Tibial artery (tissue), 4 donors: ENCODE measurements at places on chromosomes 7 and 10.
A peak's percentile ranks its signal among the peaks of the same experiment; 100 is the strongest.

DNA sequence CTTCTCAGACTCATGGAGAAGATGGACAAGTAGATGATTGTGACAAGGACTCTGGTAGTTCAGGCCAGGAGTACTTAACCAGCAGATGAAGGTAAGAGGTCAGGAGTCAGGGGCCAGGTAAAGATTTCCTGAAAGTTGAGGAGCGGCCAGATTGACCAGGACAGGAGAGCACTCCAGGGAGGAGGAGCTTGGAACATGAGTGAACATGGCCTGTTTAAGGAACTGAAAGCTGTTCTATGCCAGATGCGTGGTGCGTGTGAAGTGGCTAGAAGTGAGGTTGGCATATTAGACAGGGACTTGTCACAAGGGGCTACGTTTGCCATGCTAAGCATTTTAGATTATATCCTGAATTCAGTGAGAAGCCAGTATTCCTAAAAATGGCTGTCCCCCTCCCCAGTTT is 157.2 kb downstream of the WNT2 start:
- H3K4me1 ChIP-seq = no peaks in the 10 kb centered on the region
- no peak overlapping the region for H3K27ac ChIP-seq
- no peaks in the 10 kb centered on the region for H3K27me3 ChIP-seq
- no peak for DNase-seq

DNA sequence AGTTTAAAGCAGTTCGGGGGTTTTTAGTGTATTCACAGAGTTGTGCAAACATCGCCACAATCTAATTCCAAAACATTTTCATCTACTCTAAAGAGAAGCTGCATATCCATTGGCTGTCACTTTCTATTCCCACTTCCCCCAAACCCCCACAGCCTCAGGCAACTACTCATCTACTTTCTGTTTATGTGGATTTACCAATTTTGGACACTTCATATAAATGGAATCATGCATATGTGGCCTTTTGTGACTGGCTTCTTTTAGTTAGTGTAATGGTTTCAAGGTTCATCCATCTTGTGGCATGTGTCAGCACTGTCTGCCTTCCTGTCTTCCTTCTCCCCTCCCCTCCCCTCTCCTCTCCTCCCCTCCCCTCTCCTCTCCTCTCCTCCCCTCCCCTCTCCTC is 78.5 kb upstream of the FZD1 start:
- H3K36me3 ChIP-seq = no peaks in the 10 kb centered on the region
- H3K27ac ChIP-seq = no peak overlapping the region
- H3K27me3 ChIP-seq = no peaks in the 10 kb centered on the region
- no peak overlapping the region for H3K4me3 ChIP-seq
- H3K4me1 ChIP-seq = no peaks in the 10 kb centered on the region

- DNase-seq = no peak
- H3K36me3 ChIP-seq = no peaks in the 10 kb centered on the region
- peak overlapping the region; percentile 35 for H3K4me3 ChIP-seq
- H3K27ac ChIP-seq = no peak overlapping the region
- peaks cover 42% of the 10 kb centered on the region for H3K27me3 ChIP-seq
- H3K4me1 ChIP-seq = no peaks in the 10 kb centered on the region
Measured at GRCh38 chr7:98399890-98400541, 874 bp downstream of the BAIAP2L1 start.

DNA sequence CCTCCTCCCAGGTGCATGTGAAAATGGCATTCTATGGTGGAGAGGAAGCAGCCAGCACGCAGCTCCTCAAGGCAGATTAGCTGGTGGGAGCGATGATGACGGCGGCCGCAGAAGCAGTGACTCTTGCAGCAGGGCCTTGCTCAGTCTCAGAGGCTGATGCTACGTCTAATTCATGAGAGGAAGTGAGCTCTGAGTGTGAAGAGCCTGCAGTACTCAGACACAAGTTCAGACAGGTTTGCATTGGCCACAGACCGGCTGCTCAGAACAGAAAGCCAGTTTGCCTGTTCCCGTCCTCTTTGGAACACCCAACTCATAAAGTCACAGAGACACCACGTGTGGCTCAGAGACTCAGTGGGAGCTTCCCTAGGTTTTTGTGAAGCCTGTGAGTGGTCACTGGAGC is 136.5 kb downstream of the ADARB2 start:
- no peaks in the 10 kb centered on the region for H3K27me3 ChIP-seq
- no peaks in the 10 kb centered on the region for H3K4me1 ChIP-seq
- DNase-seq = no peak
- no peaks in the 10 kb centered on the region for H3K36me3 ChIP-seq
- no peak overlapping the region for H3K27ac ChIP-seq

DNA sequence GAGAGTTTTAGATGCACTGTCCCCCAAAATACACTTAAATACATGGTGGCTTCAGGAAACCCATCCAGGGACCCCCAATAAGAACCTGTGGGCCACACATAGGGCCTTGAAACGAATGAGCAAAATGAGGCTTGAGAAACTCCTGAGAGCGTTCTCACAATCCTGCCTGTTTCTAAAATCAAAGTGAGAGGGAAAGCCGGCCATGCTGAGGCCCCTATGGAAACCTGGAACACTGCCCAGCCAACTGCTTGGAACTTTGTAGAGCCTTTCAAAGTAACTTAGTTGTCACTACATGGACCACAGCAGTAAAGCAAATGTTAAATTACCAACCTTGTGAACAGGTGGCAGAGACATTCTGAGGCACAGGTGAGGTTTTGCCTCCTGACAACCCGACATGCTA is 13.4 kb downstream of the SGMS1 start:
- H3K36me3 ChIP-seq = no peaks in the 10 kb centered on the region
- no peaks in the 10 kb centered on the region for H3K27me3 ChIP-seq
- H3K4me3 ChIP-seq = no peak overlapping the region
- H3K27ac ChIP-seq = no peak overlapping the region
- peaks cover 45% of the 10 kb centered on the region for H3K4me1 ChIP-seq

GRCh38 chr10:59435707-59436106 is 73.4 kb upstream of the FAM13C start:
- no peak for DNase-seq
- no peak overlapping the region for H3K4me3 ChIP-seq
- H3K36me3 ChIP-seq = no peaks in the 10 kb centered on the region

DNA sequence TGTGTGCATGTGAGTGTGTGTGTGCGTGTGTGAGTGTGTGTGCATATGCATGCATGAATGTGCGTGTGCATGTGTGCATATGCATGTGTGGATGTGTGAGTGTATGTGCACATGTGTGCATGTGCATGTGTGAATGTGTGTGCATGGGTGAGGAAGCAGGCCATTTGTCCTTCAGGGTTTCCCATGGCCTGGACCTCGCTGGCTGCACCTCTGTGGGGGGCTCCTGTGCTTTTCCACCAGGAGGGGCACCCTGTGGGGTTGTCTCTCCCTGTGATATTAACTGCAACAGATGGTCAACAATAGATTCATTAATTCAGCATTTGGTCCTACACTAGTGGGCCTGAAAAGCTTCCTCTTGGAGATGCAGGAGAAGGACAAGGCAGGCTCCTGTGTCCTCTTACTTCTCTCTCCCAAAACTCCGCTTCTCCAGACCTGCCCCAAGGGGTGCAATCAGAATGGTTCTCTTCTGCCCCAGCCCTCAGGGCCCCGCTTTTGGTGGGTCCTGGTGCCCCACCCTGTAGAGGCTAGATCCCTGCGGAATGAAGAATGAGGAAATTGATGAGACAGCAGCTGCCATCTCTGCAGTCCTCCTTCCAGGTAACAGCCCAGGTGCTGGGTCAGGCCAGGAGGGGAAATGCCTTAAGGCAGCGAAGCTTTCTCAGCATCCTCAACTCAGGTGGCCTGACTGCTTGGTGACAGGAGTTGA is 41.5 kb upstream of the NUB1 start:
- H3K4me1 ChIP-seq = no peaks in the 10 kb centered on the region
- H3K36me3 ChIP-seq = no peaks in the 10 kb centered on the region
- peaks cover 43% of the 10 kb centered on the region for H3K27me3 ChIP-seq

GRCh38 chr10:92544296-92544695 is 29.6 kb downstream of the IDE start:
- no peak for DNase-seq
- H3K36me3 ChIP-seq = peaks cover 6% of the 10 kb centered on the region
- H3K4me3 ChIP-seq = no peak overlapping the region
- H3K27ac ChIP-seq = no peak overlapping the region
- H3K4me1 ChIP-seq = no peaks in the 10 kb centered on the region

- no peak for DNase-seq
- no peak overlapping the region for H3K4me3 ChIP-seq
- no peaks in the 10 kb centered on the region for H3K27me3 ChIP-seq
- H3K27ac ChIP-seq = peak overlapping the region; percentile 91
- H3K4me1 ChIP-seq = peaks cover 59% of the 10 kb centered on the region
- no peaks in the 10 kb centered on the region for H3K36me3 ChIP-seq
Measured at GRCh38 chr10:43822631-43823580, 174.2 kb upstream of the ZNF32 start.

GRCh38 chr10:105187243-105187642 is 546.2 kb downstream of the SORCS3 start:
- H3K27ac ChIP-seq = no peak overlapping the region
- H3K27me3 ChIP-seq = no peaks in the 10 kb centered on the region
- H3K36me3 ChIP-seq = no peaks in the 10 kb centered on the region

DNA sequence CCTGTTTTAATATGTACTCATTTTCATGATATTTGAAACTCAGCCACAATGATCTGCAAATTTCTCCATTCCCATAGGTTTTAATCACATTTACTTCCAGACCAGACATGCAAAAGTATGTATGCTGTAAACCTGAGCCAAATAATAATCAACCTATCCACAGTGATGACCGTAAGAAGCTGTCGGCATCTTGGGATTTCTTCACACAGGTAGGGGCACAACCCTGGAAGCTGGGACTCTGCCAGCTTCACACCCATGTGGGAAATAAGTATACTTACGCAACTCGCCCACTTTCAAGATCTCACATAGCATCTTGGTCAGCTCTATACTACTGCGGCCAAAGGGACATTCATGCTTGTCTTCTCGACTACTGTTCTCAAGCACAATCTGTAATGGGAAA is 352.3 kb downstream of the ELMO1 start:
- no peaks in the 10 kb centered on the region for H3K36me3 ChIP-seq
- H3K4me1 ChIP-seq = no peaks in the 10 kb centered on the region
- no peaks in the 10 kb centered on the region for H3K27me3 ChIP-seq
- H3K27ac ChIP-seq = no peak overlapping the region

DNA sequence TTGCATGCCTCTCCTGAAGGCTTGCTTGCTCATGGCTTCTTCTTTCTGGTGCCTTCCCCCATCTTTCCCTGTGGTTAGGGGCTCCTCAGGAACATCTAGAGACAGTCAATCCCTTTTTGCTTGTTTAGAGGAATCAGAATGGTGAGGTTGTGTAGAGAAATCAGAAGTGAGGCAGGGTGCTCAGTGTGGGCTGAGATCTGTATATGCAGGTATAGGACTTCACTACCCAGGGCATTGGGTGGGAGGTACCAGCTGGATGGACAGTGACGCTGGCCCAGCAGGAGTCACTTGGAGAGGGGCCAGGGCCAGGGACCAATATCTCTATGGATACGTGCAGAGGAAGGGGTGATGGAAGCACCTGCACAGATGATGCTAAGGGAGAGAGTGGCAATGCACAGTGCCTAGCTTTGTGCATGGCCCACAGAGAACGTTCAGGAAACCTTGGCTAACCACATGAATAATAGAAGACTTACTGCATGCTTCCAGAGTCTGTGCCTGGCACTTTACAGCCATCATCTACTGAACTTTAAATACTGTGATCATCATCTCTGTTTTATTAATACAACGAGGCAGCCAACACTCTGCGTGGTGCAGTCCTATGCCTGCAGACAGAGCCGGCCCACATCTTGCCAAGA is 255.2 kb downstream of the ABCA13 start:
- no peaks in the 10 kb centered on the region for H3K4me1 ChIP-seq
- no peak overlapping the region for H3K27ac ChIP-seq
- H3K4me3 ChIP-seq = no peak overlapping the region
- H3K27me3 ChIP-seq = no peaks in the 10 kb centered on the region
- H3K36me3 ChIP-seq = no peaks in the 10 kb centered on the region

DNA sequence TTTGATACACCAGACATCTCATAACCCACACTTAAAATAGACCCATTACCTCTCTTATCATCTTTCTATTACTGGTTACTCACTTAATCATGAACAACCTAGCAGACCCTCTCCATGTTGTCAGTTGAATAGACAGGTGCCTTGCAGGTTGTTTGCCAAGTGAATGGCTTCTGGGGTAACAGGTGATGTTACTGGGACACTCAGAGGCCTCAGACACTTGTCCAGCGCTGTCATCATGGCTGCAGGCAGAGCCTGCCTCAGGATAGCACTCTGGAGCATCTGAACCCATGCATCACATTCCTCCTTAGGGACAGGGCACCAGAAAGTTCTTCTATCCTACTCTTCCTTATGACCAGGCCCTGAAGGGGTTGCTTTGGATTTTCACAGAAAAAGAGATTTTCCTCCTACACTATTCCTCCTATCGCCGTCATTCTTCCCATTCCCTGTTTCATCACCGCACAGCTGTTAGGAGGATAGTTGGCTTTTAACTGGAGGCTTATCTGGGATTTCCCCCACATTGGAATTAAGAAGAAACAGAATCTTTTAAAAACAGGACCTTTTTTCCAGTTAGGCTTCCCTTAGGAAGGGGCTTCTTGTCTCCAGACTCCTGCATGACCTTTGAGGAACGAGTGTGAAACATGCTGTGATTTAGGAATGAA is 182.1 kb downstream of the VTI1A start:
- no peak overlapping the region for H3K4me3 ChIP-seq
- no peak for DNase-seq

GRCh38 chr10:131960631-131961046 is 21.1 kb downstream of the BNIP3 start:
- H3K4me1 ChIP-seq = no peaks in the 10 kb centered on the region
- DNase-seq = no peak
- no peak overlapping the region for H3K27ac ChIP-seq
- no peak overlapping the region for H3K4me3 ChIP-seq

DNA sequence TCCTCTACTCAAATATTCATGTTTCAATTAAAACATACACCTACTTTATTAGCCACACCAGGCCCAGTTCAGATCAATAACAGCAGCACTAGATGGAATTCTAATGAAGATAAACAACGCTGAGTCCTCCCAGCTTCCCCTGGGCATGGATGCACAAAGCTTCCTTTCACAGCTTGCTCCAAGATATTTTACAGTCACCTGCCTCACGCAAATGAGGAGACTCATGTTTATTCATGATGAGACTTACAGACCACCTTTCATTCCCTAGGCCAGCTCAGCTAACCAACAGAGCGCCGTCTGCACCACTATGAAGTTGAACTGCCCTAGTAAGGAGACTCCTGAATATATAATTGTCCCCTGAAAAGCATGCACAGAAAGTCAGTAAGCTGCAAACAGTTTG is 283.0 kb upstream of the AOAH start:
- H3K27me3 ChIP-seq = no peaks in the 10 kb centered on the region
- H3K36me3 ChIP-seq = no peaks in the 10 kb centered on the region
- H3K27ac ChIP-seq = no peak overlapping the region
- H3K4me3 ChIP-seq = no peak overlapping the region

DNA sequence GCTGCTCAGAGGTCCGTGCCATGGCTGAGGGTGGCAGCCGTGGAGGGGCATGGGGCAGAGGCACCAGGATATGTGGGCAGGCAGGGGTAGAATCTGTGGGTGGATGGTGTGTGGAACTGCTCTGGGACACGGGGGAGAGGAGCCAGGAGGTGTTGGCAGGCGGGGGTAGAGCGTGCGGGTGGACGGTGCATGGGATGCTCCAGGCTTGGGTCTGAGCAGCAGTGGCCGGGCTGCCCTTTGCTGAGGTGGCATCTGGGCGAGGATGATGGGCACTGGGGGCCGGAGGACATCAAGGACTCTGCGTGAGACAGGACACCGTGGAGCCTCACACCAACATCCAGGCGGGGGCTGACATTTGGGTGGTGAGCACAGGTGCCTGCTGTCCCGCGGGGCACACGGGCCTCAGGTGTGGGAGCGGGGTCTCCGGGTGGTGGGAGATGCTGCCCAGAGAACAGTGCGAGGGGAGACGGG is 46.2 kb downstream of the JAKMIP3 start:
- no peaks in the 10 kb centered on the region for H3K36me3 ChIP-seq
- H3K4me1 ChIP-seq = no peaks in the 10 kb centered on the region
- no peak overlapping the region for H3K4me3 ChIP-seq
- no peak overlapping the region for H3K27ac ChIP-seq
- no peaks in the 10 kb centered on the region for H3K27me3 ChIP-seq
- DNase-seq = no peak
